ENCODE measurements at places on chromosomes 2 and 18.

DNA sequence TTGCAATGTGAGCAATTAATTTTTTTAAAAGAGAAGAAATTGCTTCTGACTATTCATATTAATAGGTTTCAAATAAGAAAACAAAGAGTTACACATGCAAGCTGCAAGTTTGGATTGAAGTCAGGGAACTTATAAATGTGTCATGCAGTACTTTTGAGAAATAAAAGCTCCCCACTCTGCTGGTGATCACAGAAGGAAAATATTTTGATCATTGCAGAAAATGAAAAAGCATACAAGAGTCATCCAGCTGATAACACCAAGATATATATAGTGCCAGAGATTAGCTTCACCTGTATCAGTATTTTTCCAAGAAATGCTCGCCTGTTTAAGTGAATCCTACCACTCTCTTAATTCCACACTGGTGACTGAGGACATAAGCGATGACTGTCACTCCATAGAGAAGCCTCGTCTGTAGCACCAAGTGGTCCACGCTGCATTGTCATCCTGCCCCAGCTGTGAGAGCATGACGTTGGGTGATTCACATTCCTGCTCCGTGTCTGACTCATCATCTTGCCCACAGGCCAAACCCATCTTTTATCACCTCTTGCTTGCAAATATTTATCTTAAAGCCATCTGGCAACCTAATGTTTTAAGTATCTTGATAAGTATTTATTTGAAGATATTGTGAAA lies 178.0 kb downstream of the ASXL3 start:
- no peak for DNase-seq

GRCh38 chr18:23178661-23179081 lies 43.4 kb downstream of the CABLES1 start:
- DNase-seq: no peak

- DNase-seq: peak; percentile 98
These were observed at the start of gene STK25 for GRCh38 chr2:241508240-241509154. Gene STK25, minus strand, starts transcription at chr2:241508584. Its CDS starts 549 bp downstream, at chr2:241508035.

DNA sequence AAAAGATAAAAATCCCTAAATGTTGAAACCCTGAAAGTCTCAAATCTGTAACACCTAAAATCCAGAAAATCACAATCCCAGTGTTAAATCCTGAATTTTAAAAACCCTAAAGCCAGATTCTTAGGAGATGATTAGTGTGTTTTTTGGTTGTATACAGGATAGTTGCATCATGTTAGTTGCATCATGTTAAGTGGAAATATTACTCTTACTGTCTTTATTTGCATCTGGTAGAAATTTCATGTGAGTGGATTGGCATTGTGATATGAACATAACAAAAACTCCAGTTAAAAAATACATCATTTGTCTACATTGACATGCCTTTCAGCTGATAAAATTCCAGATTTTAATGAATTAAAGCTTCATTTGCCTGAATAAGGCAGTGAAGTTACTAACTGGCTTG lies 683.1 kb upstream of the ACVR2A start:
- no peak for DNase-seq

GRCh38 chr18:36782710-36783109 lies 46.1 kb downstream of the TPGS2 start:
- no peak for DNase-seq

DNA sequence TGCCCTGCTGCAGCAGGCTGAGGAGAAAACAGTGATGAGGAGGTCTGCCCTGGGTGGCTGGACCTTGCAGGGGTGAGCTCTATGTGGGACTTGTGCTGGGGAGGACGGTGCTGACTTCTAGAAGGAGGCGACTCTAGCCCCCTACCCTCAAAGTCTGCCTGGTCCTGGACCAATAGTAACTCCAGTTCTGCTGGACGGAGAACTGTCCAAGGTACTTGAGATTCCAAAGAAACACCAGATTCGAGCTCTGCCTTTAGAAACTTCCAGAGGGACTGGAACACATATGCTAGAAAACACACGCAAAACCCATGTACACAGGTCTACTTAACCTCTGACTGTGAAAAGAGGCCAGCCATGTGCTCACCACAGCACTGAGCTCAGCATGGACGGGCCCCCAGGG lies 260.6 kb downstream of the TWIST2 start:
- DNase-seq: no peak

DNA sequence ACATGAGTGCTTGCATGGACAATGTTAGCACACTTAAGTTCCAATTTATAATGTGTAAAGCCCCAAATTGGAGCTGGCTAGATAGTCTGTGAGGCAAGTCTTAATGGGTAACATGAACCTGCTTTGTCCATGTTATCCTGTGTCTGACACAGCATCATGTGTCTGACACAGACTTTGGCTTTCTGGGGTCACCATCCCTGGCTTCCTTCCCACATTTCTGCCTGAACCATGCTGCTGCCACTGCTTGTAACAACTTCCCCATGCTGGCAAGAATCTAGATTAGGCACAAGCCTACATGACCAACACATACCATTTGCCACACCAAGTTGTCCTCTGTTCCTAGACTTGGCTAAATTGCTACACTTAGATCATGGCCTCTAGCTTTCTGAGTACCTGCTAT lies 49.8 kb upstream of the ZBTB7C start:
- DNase-seq: no peak

DNA sequence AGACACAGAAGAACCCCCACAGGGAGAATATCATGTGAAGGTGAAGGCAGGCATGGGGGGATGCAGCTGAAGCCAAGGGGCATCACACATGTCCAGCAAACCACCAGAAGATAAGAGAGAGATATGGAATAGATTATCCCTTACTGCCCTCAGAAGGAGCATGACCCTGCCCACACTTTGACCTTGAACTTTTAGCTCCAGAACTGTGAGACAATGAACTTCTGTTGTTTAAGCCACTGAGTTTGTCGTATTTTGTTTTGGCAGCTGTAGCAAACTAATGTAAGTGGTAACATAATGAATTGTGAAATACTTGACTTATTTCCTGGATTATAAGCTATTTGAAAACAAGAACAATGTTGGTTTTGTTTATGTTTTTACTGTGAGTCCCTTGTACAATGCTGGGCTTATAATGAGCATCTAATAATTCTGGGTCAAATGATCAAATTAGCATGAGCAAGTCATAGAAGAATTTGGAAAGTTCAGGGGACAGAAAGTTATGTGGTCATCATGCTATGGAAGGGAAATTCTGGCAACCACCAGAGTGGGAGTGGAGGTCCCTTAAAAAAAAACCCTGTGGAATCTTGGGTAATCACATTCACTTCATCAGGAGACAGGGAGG lies 541.0 kb upstream of the KLHL29 start:
- no peak for DNase-seq

GRCh38 chr18:13266218-13267100 lies 47.9 kb downstream of the LDLRAD4 start:
- DNase-seq: peak; percentile 64

DNA sequence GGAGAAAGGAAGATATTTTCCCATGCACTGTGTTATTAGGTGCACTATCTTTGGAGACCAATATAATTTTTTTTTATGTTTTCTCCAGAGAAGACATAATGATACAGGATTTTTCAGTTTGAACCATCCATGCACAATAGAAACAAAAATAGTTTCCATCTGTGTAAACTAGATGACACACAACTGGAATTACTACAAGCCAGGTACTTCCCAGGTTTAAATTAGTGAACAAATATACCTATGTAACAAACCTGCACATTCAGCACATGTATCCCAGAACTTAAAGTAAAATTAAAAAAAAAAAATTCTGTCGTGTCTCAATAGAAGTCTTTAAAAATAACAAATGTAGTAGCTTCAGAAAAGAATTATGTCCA lies 1616.8 kb upstream of the ACVR2A start:
- no peak for DNase-seq

- no peak for DNase-seq
These were observed 23.5 kb upstream of the ITGB6 start for GRCh38 chr2:160223560-160223959.

GRCh38 chr2:13091455-13091854 lies 374.7 kb downstream of the TRIB2 start:
- DNase-seq: no peak

DNA sequence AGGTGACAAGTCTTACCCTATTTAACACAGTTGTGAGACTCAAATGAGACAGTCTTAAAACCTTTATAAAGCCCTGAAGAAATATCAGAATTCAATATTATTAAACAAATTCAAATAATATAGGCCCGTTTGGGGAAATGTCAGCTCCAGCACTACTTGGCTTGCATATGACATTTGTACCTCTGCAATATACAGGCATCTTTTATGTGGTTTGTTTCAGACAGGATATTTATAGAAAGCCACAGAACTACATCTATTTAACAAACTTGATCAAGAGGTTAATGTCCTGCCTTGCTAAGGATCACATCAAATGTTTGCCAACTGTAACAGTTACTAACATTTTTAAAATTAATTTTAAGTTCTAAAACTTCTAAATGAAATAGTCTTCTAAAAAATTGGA lies 3.2 kb upstream of the MREG start:
- no peak for DNase-seq

DNA sequence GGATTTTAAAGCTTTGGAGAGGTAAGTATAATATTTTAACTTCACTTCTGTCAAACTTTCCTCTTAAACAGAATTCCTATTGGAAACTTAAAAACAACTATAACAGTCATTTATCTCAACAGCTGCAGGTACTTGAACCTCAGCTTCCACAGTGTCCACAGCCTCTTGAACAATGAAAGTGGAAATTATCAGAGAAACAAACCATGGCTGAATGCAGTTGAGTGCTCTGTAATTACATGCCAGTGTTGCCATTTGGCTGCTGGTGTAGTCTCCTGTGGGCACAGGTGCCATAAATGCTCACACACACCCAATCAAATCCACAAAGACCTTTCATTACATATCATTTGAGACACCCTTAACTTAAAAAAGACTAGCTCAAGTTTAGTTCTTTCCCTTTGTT lies 125.1 kb downstream of the CPS1 start:
- no peak for DNase-seq

DNA sequence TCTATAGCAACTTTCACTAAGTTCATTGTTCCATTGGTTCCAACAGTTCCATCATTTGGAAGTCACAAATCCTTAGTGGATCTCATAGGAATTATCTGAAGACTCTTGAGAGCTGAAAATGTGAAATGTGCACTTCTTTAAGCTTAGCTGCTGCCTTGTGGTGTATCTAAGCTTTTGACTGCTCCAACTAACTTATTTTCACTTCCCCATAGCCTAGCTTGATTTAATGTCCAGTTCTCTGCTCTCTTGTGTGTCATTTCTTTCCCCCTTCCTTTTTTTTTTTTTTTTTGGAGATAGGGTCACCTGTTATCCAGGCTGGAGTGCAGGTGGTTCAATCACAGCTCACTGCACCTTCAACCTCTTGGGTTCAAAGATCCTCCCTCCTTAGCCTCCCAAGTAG lies 34.9 kb upstream of the CD302 start:
- DNase-seq: no peak

DNA sequence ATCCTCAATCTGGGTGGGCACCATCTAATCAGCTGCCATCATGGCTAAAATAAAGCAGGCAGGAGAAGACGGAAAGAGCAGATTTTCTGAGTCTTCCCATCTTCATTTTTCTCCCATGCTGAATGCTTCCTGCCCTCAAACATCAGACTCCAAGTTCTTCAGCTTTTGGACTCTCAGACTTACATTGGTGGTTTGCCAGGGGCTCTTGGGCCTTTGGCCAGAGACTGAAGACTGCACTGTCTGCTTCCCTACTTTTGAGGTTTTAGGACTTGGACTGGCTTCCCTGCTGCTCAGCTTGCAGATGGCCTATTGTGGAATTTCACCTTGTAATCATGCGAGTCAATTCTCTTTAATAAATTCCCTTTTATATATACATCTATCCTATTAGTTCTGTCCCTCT lies 36.6 kb downstream of the DIPK1C start:
- no peak for DNase-seq

GRCh38 chr2:89797320-89798038 lies 1106.0 kb downstream of the RPIA start:
- no peak for DNase-seq

DNA sequence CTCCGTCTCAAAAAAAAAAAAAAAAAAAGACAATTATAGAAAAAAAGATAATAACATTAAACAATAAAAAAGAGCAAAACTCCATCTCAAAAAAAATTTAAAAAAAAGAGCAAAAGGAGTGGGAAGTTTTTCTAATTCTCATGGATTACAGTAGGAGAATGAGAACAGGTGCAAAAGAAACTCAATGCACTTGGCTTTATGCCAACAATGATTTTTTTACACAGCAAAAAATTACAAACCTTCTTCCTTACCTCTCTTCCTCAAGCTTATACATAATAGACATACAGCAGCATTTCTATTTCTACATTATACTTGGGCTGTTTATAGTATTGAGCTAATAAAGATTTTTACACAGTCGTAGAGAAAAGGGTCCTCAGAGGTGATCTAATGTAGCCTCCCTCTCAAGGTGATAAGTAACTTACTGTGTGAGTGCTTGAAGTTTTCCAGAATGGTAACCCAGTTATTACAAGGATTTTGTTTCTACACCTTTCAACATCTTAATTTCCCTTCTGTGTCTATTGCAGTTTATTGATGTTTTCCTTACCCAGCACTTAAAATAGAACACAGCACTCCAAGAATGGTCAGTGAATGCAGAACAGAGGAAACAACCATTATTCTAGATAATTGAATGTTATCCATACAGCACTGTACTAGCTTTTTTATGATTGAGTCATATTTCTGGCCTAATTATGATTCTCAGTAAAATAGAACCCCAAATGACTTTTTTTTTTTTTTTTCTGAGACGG lies 34.9 kb upstream of the RNF138 start:
- DNase-seq: no peak

GRCh38 chr2:219160186-219161017 lies at the start of gene NHEJ1:
Gene NHEJ1, minus strand, starts transcription at chr2:219160815. Its CDS starts 2,453 bp downstream, at chr2:219158362.
- peak; percentile 95 for DNase-seq

- no peak for DNase-seq
These were observed 401.7 kb upstream of the HS6ST1 start for GRCh38 chr2:128720080-128721022.

DNA sequence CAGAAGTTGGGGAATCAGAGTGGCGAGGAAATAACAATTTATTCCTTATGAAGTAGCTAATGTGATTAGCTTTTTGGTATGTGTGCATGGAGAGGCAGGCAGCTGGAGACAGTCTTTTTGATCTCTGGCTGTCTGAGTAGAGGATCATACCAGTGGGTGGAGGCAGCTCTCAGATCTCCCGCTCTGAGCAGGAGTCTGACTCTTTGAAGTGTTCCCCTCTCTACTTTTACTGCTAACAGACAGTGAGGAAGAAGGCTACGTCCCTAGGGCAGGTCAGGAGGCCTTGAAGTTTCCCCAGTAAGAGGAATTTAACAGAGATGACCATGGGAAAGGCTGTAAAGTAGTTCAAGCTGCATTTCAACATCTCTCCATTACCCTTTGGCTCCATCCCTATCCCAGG lies 111.9 kb upstream of the REG3A start:
- no peak for DNase-seq

DNA sequence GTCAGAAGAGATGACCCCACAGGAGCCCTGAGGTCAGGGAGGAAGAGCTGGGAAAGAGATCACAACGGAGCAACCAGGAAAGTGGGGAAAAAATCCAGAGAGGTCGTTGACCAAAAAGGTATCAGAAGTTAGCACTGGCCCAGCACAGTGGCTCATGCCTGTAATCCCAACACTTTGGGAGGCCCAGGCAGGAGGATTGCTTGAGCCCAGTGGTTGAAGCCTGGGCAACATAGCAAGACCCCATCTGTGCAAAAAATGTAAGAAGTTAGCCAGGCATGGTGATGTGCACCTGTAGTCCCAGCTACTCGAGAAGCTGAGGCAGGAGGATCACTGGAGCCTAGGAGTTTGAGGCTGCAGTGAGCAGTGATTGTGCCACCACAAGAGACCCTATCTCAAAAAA lies 121.5 kb downstream of the GBX2 start:
- DNase-seq: no peak
